EH (cell line): ENCODE measurements at places on chromosomes 4 and X.

- peak; percentile 59 for DNase-seq
These were observed 69.4 kb downstream of the NSG1 start for GRCh38 chr4:4456351-4456750.

- DNase-seq, result no peak
These were observed 44.7 kb upstream of the ELF2 start for GRCh38 chr4:139221687-139222086.

- no peak for DNase-seq
These were observed 935.5 kb downstream of the ADGRL3 start for GRCh38 chr4:62135565-62136156.

GRCh38 chr4:155529272-155529671 lies 137.4 kb upstream of the GUCY1A1 start:
- DNase-seq, result peak; percentile 53

GRCh38 chr4:24497221-24497620 lies 87.1 kb downstream of the DHX15 start:
- no peak for DNase-seq

GRCh38 chrX:107000013-107000515 lies at the start of gene MORC4:
Gene MORC4 (minus strand): TSS chrX:107000212. CDS start chrX:106999969, 243 bp downstream.
- peak; percentile 82 for DNase-seq

DNA sequence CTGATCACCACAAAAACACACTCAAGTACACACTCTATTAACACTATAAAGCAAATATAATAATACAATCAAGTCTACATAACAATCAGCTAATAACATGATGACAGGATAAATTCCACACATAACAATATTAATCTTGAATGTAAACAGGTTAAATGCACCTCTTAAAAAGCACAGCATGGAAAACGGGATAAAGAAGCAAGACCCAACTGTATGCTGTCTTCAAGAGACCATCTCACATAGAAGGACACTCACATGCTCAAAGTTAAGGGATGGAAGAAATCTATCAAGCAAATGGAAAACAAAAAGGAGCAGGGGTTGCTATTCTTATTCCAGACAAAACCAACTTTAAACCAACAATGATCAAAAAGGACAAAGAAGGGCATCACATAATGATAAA lies 28.1 kb downstream of the CBR4 start:
- no peak for DNase-seq

GRCh38 chr4:23614284-23614892 lies 275.5 kb downstream of the PPARGC1A start:
- peak; percentile 6 for DNase-seq

GRCh38 chr4:155676430-155676825 lies 9.8 kb downstream of the GUCY1A1 start:
- DNase-seq, result no peak

DNA sequence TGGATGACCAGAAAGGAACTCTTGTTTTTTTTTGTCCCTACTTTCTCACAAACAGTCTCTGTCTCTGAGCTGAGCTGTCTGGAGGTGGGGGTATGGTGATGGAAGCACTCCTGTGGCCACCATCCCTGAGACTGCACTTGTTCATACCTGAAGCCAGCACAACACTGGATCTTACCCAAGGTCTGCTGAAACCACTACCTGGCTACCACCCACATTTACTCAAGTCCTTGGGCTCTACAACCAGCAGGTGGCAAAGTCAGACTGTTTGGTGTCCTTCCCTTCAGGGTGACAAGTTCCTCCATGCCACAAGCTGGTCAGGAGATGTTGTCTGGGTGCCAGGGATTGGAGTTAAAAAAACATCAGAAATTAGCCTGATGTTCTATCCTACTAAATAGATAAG lies 89.7 kb downstream of the NEXMIF start:
- no peak for DNase-seq

DNA sequence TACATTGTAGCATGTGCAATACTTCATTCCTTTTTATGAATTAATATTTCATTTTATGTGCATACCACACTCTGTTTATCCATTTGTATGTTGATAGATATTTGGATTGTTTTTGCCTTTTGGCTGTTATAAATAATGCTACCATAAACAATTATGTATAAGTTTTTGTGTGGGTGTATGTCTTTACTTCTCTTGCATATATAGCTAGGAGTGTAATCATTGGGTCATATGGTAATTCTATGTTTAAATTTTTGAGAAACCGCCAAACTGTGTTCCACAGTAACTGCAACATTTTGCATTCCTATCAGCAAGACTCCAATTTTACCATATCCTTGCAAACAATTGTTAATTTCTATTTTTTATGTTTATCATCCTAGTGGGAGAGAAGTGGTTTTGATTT lies 3.1 kb upstream of the TCEAL5 start:
- DNase-seq, result no peak

DNA sequence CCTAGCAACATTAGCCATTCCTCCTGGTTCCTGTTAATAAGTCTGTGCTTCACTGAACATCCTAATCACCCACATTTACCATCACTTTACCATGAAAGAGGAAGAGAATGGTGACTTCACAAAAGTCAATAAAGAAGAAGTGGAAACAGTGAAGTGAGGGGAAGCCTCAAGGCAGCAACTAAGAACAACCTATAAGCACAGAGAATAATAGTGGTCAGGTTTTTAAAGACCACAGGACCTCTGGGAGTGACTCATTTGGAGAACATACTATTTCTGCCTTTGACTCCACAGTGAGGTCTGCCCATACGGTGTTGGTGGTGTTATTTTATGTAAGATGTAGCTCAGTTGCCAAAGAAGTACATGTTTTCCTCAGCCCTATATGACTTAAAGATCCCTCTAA lies 86.0 kb upstream of the TET2 start:
- DNase-seq, result no peak

- no peak for DNase-seq
These were observed 111.2 kb upstream of the TMEM47 start for GRCh38 chrX:34768290-34768689.

GRCh38 chr4:41728573-41728913 lies 20.0 kb downstream of the PHOX2B start:
- peak; percentile 53 for DNase-seq

GRCh38 chrX:93346309-93346708 lies 327.1 kb downstream of the NAP1L3 start:
- no peak for DNase-seq

- DNase-seq, result no peak
These were observed 53.4 kb downstream of the GRXCR1 start for GRCh38 chr4:42945874-42946273.

GRCh38 chr4:120977435-120977997 lies 55.0 kb upstream of the PRDM5 start:
- DNase-seq, result peak; percentile 66

DNA sequence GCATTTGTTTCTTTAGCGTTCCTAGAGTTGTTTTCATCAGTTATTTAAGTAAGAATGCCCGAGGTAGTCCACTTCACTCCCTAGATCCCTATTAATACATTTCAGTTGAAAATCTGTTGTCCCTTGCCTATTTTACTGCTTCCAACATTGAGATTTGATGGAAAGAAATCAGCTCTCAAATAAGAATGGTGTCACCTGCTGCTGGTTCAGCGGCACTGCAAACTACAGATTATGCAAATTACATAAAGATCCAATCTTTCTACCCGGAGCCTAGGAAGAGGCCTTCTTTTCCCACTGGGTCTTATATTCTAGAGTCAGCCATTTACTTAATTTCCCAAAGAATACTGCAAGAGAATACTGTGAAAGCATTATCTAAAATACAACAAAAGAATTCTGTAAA lies 597.6 kb upstream of the MAGEB2 start:
- DNase-seq, result no peak

DNA sequence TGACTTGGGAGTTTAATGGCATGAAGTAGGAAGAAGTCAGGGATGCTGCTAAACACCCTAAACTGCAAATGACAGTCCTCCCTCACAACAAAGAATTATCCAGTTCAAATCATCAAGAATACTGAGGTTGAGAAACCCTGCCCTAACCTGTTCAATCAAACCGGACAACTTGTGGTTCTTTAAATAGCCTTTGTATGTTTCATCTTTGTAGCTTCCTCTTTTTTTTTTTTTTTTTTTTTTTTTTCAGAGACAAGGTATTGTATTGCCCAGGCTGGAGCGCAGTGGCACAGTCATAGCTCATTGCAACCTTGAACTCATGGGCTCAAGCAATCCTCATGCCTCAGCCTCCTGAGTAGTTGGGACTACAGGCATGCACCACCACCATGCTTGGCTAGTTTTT lies 52.5 kb upstream of the TTC29 start:
- DNase-seq, result no peak
